ENCODE measurements at places on chromosomes 3 and 15.

GRCh38 chr3:29240248-29240647 is 40.6 kb upstream of the RBMS3 start:
- peak; percentile 29 for DNase-seq

DNA sequence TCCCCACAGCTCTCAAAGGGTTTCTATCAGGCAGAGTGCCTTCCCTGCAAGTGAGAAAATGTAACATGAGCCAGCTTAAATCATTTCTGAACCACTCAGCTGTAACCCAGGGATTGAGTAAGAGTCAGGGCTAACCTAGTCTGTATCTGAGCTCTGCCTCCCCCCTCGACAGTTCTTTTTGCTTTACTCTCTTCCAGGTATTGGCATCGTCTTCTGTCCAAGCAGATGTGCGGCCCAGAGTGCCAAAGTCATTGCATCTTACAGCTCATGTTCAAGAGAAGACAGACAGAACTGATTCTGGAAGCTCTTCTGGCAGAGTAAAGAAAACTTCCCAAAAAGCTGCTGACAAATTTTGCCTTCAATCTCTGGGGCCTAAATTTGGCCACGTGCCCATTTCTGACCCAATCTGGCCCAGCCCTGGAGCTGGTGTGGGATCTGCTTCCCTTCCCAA is 74.8 kb downstream of the ABHD5 start:
- DNase-seq, result no peak

- DNase-seq, result no peak
These were observed 100.6 kb downstream of the KLHL25 start for GRCh38 chr15:85694091-85694490.

GRCh38 chr15:85489773-85490493 is 109.5 kb downstream of the AKAP13 start:
- DNase-seq, result no peak

DNA sequence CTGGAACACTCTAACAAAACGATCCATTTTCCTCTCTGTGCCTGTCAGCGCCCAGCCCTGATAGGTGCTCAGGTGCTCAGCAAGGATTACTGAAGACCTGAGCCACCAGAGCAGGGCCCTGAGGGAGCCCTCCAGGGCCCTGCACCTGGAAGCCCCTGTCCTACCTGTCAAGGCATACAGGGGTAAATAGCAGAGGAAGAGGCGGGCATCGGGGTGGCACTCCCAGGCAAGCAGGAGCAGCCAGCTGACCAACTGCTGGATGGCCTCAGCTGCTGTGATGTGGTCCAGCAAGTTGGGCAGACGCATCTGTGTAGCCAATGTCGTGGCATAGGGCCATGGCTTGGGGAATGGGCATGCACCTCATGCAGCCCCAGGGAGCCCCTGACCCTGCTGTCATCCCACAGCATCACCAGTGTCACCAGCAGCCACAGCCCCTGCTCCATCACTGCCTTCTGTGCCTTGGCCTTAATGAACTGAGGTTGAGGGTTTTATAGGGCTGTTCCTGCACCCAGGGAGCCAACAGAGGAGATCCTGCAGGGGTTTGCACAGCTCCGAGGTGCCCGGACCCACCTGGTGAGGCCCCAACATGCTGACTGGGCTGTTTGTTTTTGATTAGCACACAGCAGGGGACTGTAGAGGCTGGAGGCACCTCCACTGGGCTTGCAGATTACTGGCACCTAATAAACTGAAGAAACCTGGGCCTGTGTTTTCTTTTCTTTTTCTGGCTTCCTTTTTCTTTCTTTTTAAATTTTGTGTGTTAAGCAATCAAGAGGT is 7.9 kb upstream of the WDR6 start:
- DNase-seq, result no peak

- DNase-seq, result peak; percentile 32
These were observed 19.3 kb downstream of the RAB27A start for GRCh38 chr15:55270291-55270690.

GRCh38 chr3:51393564-51393963 is 2.5 kb downstream of the RBM15B start:
- no peak for DNase-seq
